GM12865 (cell line): ENCODE measurements at places on chromosomes 7 and 10.

DNA sequence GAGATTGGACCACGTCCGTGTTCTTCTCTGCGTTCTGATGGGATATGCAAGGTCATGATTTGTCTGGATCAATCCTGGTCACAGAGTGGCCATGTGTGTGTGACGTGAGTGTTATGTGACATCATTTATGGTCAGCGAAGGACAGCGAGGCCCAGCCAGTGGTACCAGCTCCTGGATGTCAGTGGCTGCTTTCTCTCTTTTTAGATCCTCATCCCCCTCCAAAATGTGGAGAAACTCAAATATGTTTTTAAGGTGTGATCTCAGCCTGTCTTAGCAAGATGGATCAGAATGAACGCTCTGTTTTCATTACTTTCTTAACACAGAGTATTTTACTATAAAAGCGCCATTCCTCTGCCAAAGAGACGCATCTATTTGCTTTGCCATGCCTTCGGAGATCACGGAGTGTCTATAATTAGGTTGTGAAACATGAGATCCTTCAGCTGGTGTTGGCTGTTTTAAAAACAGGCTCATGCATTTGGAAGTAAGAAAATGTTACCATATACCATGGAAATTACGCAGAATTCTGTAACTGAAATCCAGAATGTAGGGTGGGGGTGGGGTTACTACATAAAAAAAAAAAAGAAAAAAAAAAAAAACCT lies 245.5 kb upstream of the TCERG1L start:
- no peak for DNase-seq

DNA sequence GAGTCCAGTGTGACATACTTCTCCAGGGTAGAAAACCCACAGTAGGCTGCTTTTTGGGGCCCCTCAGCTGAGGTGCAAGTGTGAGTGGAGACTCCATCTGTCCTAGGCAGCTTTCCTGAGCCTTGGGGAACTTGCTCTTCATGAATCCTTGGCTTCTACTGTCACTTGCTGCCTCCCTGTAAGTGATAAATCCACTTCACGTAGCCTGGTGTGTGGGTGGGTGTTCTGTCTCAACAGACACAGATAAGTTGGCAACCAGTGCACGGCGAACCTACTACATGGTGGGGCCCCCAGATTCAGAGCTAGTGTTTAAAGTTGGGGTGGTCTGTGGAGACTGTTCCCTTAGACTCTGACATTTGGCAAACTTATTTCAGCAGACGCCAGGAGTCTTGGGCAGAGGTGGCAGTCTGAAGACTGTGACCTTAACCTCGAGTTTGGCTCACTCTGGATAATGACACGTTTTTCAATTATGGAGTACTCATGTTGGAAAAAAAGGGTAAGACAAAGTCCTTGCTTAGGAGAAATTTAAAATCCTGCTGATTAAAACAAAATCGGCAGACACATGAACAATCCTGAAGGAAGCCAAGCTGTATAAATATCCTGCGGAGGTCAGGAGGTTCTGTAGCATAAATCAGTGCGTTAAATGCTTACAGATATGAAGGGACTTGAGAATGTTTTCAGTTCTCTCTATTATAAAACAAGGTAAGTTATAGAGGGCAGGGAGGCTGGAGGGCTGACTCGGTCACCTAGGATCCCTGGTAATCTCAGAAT lies 376.9 kb downstream of the PHTF2 start:
- no peak for DNase-seq

GRCh38 chr7:38319873-38320272 lies 46.4 kb upstream of the TARP start:
- no peak for DNase-seq

GRCh38 chr10:7185367-7185690 lies 225.5 kb downstream of the SFMBT2 start:
- DNase-seq = no peak

DNA sequence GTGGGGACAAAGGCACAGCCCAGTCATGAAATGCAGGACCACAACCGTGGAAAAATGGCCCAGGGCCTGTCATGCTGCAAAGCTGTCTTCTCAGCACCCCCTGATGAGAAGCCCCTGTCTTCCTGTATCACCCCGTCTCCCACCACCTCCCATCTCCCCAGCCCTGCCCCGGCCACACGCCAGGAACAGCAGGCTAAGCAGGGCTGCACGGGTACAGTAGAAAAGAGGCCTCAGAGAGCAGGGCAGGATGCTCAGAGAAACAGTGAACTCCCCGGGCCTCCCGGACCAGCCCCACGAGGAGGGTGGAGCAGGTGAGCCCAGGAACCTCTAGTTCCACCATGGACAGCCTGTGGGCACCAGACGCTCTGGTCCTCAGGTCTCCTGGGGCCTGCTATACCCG lies 77.7 kb downstream of the FAM53B start:
- DNase-seq = no peak

DNA sequence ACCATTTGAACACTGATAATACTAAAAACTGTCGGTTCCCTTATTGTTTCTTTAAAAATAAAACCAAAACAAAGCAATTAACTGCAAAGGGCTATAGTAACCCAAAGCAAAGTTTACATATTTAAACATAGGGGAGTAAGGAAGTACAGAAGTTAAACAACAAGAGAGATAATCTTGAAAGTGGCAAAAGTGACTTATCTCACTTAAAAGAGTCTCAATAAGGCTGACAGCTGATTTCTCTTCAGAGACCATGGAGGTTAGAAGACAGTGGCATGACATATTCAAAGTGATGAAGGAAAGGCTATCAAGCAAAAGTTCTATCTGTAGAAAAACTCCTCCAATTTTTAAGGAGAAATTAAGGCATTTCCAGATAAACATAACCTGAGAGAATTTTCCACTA lies 233.5 kb upstream of the HDAC9 start:
- DNase-seq = no peak

DNA sequence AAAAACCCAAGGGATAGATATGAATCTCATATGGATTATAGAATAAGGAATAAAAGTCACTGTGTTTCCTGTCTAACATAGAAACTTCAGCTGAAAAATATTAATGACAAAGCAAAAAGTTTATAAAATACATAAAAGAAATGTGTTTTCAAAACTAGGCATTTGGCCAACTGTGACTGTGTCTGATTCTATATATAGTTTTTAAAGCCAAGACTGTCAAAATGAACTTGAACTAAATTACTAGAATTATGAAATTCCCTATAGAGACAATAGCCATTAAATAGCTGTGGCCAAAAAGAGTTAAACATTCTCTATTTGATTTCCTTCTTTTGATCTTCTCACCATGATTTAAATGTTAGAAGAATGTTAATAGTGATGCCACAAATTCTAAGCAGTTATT lies 311.2 kb upstream of the SEMA3D start:
- DNase-seq = no peak

DNA sequence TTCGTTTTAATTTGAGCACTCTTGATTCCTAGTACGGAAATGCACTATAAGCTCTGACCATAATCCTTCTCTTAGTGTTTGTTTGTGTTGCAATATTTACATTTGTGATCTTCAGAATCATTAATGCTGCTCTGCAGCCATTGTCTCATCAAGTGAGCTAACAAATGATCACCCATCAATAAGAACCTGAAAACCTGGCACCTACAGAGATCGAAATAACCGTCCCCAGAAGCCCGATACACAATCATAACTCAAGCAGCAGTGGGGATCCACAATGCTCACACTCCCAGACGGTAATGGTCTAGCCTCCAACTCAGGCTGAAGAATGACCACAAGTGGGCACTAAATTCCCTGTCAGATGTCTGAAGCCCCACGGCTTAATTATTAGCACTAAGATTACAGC lies 156.0 kb upstream of the NFE2L3 start:
- no peak for DNase-seq

DNA sequence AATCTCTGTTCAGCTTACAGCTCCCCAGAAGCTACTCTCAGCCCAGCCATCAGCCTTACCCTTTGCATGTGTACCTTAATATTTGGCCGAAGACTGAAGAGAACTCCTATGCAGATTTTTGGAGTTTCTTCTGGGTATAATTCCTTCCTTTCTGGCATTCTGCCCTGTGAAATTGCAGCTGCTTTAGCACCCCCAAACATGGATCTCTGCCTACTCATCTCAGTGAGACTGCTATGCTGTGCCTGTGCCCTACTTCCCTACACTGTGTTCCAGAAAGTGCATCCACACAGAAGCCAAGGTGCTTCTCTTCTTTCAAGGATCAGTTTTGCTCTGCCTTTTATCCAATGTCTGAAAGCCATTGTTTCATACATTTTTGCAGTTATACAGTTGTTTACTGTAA lies 81.6 kb downstream of the NPY start:
- DNase-seq = no peak

DNA sequence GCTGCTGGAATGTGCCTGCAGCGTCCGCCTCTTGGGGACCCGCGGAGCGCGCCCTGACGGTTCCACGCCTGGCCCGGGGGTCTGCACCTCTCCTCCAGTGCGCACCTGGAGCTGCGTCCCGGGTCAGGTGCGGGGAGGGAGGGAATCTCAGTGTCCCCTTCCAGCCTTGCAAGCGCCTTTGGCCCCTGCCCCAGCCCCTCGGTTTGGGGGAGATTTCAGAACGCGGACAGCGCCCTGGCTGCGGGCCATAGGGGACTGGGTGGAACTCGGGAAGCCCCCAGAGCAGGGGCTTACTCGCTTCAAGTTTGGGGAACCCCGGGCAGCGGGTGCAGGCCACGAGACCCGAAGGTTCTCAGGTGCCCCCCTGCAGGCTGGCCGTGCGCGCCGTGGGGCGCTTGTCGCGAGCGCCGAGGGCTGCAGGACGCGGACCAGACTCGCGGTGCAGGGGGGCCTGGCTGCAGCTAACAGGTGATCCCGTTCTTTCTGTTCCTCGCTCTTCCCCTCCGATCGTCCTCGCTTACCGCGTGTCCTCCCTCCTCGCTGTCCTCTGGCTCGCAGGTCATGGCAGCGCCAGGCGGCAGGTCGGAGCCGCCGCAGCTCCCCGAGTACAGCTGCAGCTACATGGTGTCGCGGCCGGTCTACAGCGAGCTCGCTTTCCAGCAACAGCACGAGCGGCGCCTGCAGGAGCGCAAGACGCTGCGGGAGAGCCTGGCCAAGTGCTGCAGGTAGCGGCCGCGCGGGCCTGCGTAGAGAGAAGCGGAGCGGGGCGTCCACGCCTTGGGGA lies 645 bp downstream of the SLC26A4 start:
- peak; percentile 57 for DNase-seq

GRCh38 chr7:33674804-33675411 lies 230.4 kb upstream of the BMPER start:
- peak; percentile 44 for DNase-seq

DNA sequence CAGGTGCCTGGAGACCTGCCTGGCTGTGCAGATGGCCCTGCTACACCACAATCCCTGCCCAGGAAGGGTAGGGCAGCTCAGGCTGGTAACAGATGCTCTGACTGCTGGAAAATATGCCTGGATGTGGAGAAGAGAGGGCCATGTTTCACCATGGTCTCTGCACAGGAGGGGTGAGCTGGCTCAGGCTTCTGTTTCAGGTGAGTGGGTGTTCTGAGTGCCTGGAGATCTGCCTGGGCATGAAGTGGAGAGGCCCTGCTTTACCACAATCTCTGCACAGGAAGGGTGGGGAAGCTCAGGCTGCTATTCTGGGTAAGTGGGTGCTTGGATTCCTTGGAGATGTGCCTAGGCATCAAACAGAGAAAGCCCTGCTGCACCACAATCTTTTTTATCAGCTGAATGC lies 350.1 kb downstream of the KIF20B start:
- peak; percentile 52 for DNase-seq

GRCh38 chr7:142968229-142968628 lies 6.1 kb upstream of the KEL start:
- DNase-seq = no peak

DNA sequence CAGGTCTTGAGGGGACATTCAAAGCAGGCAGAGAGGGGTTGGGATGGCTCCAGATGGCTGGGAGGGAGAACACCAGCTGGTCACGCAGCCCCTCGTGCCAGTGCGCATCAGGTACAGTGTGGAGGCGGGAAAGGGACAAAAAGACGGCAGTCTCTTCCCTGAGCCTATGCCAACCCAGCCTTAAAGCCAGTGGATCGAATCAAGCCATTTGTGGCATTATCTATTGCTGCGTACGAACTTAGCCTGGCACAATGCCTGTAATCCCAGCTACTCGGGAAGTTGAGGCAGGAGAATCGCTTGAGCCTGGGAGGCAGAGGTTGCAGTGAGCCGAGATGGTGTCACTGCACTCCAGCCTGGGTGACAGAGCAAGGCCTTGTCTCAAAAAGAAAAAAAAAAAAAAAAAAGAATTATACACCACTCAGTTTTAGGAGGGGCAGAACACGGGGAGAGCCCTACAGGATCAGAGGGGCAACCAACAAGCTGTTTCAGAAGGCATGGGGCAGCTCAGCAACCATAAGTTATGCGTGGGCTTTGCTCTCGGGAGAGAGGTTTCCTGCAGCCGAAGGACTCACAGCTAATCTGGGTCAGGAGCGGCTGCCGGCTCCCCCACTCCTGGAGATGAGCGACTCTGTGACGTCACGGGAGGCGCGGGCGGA lies 356 bp upstream of the NDUFB2 start:
- peak; percentile 92 for DNase-seq

DNA sequence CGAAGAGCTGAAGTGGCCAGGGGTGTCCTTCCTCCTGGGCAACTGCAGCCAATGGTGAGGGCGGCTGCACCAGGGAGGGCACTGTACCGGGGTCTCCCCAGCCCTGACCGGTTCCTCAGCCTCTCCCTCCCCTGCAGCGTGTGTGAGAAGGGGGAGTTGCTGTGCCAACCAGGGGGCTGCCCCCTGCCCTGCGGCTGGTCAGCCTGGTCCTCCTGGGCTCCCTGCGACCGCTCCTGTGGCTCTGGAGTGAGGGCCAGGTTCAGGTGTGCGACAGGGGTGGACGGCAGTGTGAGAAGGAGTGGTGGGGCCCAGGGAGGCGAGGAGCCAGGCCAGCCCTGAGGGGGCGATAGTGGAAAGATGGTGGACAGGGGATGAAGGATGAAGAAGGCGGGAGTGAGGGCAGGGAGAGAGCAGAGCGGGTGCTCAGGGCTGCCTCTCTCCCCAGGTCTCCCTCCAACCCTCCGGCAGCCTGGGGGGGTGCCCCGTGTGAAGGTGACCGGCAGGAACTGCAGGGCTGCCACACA lies 30.2 kb upstream of the ZNF467 start:
- DNase-seq = no peak

DNA sequence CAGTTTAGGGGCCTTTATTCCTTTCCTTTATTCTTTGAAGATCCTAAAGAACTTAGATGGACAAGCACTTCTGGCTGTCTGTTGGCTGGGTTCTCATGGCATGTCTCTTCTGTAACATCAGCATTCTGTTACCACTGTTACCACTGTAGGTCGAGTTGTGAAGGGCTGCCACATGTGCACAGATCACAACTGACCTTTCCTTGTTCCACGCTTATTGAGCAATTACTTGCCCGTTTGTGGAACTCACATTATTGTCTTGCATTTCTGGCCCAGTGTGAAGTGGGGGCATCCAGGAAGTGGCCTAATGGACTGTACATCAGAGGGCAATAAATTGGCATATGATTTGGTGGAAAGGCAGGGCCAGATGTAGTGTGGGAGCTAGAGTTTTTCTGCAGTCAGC lies 23.7 kb downstream of the GBF1 start:
- no peak for DNase-seq

GRCh38 chr7:98911916-98912315 lies 33.6 kb downstream of the TRRAP start:
- no peak for DNase-seq
